SK-N-DZ (cell line): ENCODE measurements at places on chromosomes 13 and 19.

DNA sequence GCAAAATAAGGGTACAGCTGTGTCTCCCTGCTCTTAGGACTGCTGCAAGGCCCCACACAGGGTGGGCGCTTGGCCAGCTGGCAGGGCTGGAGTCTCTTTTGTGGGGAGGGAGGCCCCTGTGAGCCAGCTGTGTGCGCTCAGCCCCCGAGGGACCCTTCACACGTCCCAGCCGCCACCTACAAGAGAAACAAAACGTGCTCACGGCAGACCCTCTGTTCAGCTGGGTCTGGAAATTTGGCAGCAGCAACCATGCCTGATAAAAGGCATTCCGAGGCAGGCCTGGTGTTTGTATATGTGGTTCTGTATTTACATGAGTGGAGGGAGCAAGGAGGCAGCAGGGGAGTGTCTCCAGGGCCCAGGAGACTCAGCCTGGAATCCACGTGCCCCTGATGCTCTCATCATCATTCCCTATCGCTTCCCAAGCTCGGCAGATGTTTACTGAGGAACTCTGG is 49.7 kb downstream of the CRTC1 start:
- DNase-seq: peak; percentile 76

- DNase-seq: no peak
Observed at GRCh38 chr13:48086272-48086671, 8.6 kb downstream of the MED4 start.

DNA sequence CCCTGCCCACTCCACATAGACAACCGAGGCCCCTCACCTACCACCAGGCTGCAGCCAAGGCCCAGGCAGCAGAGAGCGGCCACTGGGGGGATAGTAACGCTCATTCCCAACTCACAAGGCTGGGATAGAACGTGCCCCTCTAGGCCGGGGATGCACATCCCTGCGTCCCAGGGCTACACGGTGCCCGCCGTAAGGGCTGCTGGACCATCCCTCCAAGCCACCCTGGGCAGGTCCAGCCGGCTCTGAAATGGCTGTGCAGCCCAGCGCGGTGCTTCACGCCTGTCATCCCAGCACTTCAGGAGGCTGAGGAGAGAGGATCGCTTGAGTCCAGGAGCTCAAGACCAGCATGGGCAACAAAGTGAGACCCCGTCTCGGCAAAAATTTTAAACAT is 3.2 kb downstream of the REXO1 start:
- no peak for DNase-seq

DNA sequence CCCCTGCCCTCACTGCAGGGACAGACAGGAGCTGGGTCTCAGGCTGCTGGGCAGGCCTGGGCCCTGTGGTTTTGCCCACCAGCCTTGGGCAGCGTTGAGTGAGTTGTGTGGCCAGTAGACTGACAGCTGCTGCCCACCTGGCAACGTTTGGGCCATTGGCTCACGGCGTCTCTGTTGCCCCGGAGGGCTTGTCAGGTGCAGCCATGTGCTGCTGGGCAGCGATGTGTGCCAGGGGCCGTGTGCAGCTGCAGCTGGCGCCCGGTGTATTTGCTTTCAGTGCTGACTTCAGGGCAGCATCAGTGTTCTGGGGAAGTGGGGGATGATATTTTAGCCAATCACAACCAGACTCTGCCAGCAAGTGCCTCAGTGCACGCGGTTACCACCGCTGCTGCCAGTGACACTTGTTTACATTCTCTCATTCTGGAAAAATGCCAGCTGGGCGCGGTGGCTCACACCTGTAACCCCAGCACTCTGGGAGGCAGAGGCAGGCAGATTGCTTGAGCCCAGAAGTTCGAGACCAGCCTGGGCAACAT is 10.6 kb downstream of the FZR1 start:
- no peak for DNase-seq
